ENCODE measurements at places on chromosomes 7 and 10. TPM values are rescaled to one million over a fixed set of nuclear protein-coding genes. Genes with fewer than 3 reads are reported as not detected.

The PLPP4 gene
- total RNA-seq, result not detected

DNA sequence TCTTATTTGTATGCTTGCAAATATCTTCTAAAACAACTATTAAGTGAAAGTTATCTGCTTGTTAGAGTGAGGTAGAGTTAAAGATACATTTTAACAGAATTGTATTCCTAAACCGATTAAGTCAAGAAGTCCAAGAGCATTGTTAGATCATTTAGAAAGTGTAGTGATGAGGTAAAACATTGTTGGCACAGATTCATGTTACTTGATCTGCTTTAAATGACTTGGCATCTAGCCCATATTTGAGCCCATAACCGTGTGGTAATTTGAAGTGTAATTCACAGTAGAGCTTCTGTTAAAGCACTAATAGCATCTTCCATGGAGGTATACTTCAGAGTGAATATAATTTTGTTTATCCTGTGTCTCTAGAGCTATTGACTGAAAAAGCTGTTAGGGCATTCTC is 62.1 kb downstream of the PTEN start:
- H3K27me3 ChIP-seq, result no peaks in the 10 kb centered on the region
- peaks cover 4% of the 10 kb centered on the region for H3K4me1 ChIP-seq
- no peak for DNase-seq
- no peaks in the 10 kb centered on the region for H3K36me3 ChIP-seq
- H3K27ac ChIP-seq, result no peak overlapping the region

The TMED4 gene
- total RNA-seq, result 62.2 TPM

DNA sequence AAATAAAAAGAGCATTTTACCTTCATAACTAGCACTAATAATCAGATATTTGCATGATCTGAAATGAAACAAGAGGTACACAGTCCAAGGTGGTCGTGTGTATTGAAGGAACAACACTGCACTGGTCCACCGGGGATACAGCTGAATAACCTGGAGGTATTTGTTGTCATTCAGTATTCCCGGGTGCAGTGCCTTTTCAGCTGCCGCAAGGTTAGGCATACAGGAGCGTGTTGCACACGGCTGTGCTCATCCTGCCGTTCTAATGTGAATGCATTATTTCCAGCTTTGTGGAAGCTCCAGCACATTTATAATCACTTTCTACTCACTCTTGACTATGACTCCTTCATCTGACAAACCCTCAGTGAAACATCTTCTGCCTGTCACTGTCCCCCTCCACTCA is 377.8 kb downstream of the GFRA1 start:
- DNase-seq, result no peak
- H3K4me3 ChIP-seq, result no peak overlapping the region
- H3K36me3 ChIP-seq, result no peaks in the 10 kb centered on the region
- H3K27ac ChIP-seq, result no peak overlapping the region
- no peaks in the 10 kb centered on the region for H3K27me3 ChIP-seq

The COL28A1 gene
- 3.2 TPM for total RNA-seq

DNA sequence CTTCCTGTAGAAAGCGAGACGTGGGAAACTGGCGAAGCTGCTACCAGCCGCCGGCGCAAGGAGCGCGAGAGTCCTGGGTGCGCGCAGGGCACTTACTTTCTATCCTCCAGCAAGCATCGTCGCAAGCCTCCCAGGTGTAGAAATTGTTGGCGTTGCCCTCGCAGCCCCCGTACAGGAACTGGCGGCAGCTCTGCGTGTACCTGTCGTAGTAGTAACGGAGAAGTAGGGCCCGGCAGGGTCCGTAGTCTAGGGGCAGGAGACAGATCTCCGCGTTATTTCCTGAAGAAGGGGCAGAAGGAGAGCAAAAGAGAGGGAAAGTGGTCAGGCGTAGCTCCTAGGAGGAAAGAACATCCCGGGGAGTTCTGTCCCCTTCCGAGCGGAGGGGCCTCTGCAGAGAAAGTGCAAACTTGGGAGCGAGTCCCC is 501 bp downstream of the TFPI2 start:
- H3K27me3 ChIP-seq, result no peaks in the 10 kb centered on the region
- H3K27ac ChIP-seq, result no peak overlapping the region
- DNase-seq, result no peak
- no peaks in the 10 kb centered on the region for H3K4me1 ChIP-seq

The VSIR gene
- 123 TPM for total RNA-seq

DNA sequence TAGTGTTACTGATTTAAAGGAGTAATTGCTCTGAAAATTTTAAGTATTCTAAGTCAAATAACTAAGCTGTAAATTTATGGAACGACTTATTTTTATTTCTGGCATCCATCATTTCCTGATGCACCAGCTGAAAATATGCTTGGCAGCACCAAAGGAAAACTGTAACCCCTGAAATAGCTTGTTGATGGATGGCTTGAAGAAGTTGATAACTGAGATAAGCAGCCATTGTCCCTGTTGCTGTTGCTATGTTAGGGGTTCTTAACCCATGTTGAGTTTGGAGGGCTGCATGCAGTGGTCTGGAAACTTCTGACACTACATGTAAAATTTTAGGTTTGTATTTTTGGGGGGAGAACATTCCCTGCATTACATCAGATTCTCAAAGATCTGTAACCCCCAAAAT is 30.6 kb downstream of the RPA3 start:
- no peaks in the 10 kb centered on the region for H3K27me3 ChIP-seq
- no peaks in the 10 kb centered on the region for H3K36me3 ChIP-seq
- H3K4me1 ChIP-seq, result peaks cover 3% of the 10 kb centered on the region
- peak overlapping the region; percentile 40 for H3K27ac ChIP-seq
- peak overlapping the region; percentile 30 for H3K4me3 ChIP-seq

The ENTPD1 gene
- total RNA-seq, result 110 TPM

DNA sequence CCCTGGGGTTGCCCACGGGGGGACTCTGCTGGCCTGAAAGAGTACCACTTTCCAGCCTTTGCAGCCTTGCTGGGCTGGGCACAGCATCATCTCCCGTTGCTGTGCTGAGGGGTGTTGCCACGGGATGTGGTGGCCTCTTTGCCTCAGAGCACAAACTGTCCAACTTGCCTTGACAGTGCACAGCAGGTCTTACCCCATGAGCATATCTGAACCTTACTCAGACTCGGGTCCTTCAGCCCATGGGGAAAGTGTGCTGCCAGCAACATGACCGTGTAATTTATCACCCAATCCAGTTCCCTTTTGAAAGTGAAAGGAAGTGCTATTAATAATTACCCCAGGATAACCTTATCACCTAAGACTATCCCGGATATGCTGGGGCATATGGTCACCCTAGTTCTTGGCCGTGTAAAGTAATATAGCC is 46.8 kb downstream of the TBXAS1 start:
- no peak overlapping the region for H3K4me3 ChIP-seq
- no peak for DNase-seq
- H3K27ac ChIP-seq, result no peak overlapping the region
- H3K36me3 ChIP-seq, result no peaks in the 10 kb centered on the region
- H3K4me1 ChIP-seq, result no peaks in the 10 kb centered on the region

The NEUROD6 gene
- total RNA-seq, result not detected

The CC2D2B gene
- 11.8 TPM for total RNA-seq

DNA sequence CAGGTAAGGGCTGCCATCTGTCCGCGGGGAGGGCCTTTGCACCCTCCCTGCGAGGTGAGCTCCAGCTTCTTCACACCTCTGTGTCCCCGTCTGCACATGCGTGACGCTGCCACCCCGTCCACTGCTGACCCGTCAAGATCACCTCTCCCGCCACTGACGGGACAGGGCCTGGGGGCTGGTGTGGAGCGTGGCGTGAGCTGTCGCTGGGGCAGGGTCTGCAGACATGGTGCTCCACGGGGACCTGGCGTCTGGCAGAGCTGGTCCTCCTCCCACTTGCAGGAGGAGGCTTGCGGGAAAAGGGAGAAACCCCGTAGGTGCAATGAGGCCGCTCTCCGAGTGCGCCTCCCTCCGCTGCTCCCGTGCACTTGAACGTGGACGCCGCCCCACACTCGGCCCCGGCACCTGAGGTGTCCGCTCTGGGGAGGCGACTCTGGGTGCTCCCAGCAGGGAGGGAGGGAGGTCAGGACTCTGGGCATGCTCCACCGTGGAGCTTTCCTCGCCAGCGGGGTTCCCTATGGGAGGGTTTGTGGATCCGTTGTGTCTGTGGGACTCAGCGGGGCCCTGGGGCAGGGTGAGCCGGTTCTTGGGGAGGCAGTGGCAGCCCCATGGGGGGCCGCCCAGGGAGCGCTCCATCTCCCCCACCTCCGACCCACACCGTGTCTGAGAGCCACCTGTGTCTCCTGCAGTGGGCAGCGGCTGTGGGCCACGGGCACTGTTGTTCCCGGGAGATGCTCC is 17.6 kb upstream of the DPYSL4 start:
- DNase-seq, result peak; percentile 31
- H3K4me3 ChIP-seq, result no peak overlapping the region
- no peak overlapping the region for H3K27ac ChIP-seq

- peaks cover 22% of the 10 kb centered on the region for H3K4me1 ChIP-seq
- no peak for DNase-seq
- no peaks in the 10 kb centered on the region for H3K36me3 ChIP-seq
- no peak overlapping the region for H3K27ac ChIP-seq
- H3K4me3 ChIP-seq, result no peak overlapping the region
- no peaks in the 10 kb centered on the region for H3K27me3 ChIP-seq
Observed at GRCh38 chr7:137936509-137937201, 65.2 kb downstream of the CREB3L2 start.

DNA sequence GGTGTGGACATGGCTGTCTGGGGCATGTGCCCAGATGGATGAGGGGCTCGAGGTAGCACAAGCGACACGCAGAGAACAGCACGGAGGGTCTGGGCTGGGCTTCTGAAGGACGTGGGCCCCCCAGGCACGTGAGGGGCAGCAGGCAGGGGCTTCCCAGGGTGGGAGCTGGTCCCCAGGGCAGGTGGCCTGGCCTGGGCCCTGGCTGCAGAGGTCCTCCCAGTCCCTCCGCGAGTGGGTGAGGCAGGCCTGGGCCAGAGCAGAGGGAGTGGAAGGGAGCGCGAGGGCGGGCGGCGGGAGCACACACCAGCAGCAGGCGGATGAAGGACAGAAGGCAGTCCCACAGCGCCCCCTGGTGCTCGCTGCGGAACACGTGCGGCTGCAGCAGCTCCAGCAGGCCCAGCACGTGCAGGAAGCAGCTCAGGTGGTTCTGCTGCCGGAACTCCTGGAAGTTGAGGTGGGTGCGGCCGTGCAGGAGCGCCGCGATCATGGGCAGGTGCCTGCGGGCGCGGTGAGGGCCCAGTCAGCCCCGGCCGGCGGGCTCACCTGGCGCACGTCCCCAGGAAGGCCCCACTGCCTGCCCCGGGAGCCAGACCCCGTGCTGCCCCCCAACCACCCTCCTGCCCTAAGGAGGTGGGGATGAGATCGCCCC is 14.7 kb upstream of the MICALL2 start:
- H3K4me3 ChIP-seq, result no peak overlapping the region
- H3K27ac ChIP-seq, result no peak overlapping the region
- H3K27me3 ChIP-seq, result no peaks in the 10 kb centered on the region
- no peaks in the 10 kb centered on the region for H3K4me1 ChIP-seq
- DNase-seq, result peak; percentile 92

- H3K27ac ChIP-seq, result no peak overlapping the region
- no peak for DNase-seq
- no peaks in the 10 kb centered on the region for H3K36me3 ChIP-seq
- H3K4me1 ChIP-seq, result no peaks in the 10 kb centered on the region
- H3K4me3 ChIP-seq, result no peak overlapping the region
Observed at GRCh38 chr7:114660126-114660486, 245.5 kb downstream of the FOXP2 start.

GRCh38 chr7:131072505-131073091 is 255.1 kb upstream of the MKLN1 start:
- peaks cover 8% of the 10 kb centered on the region for H3K4me1 ChIP-seq
- H3K27ac ChIP-seq, result peak overlapping the region; percentile 45
- no peaks in the 10 kb centered on the region for H3K36me3 ChIP-seq
- no peaks in the 10 kb centered on the region for H3K27me3 ChIP-seq
- no peak overlapping the region for H3K4me3 ChIP-seq

DNA sequence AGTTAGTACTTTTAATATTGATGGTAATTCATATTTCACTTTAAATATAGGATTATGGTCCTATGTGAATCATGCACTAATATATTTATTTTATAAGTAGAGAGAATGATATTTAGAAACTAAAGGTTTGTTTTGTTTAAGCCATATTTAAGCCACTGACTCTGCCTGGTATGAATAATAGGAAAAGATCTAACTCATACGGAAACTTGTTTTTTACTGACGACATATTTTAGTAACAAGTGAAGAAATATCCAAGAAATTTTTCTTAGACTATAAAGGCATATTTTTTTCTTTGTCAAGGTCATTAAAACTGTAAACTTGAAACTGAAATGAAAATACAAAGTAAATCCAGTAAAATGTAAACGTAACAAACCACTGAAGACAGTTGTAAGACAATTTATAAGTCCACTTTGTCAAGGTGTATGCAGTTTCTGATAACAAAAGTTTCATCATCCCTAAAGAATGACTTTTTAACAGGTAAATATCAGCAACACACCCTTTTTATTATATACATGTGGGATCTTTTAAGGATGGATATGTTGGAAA is 147.1 kb downstream of the PHF14 start:
- no peaks in the 10 kb centered on the region for H3K4me1 ChIP-seq
- no peaks in the 10 kb centered on the region for H3K36me3 ChIP-seq
- no peaks in the 10 kb centered on the region for H3K27me3 ChIP-seq
- H3K4me3 ChIP-seq, result no peak overlapping the region

DNA sequence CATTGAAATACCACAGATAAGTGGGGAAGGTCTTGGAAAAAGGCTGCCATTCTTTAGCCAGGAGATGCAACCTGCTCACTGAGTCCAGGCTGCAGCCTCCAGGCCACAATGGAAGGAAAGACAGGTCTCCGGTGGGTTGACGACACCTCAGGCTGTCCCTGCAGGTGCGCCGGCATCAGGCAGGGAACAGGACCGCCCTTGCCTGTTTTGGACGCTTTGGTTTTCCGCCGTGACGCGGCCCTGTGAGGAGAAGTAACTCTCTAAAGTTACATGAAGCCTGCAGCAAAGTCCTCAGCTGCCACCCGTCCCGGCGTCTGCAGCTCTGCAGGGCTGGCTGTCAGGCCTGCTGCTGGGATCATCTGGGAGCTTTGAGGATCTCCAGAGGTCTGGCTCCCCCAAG is 147.0 kb downstream of the WDR37 start:
- H3K27me3 ChIP-seq, result no peaks in the 10 kb centered on the region
- H3K36me3 ChIP-seq, result no peaks in the 10 kb centered on the region
- H3K4me3 ChIP-seq, result no peak overlapping the region
- H3K4me1 ChIP-seq, result no peaks in the 10 kb centered on the region
- H3K27ac ChIP-seq, result no peak overlapping the region
- DNase-seq, result no peak

- no peaks in the 10 kb centered on the region for H3K36me3 ChIP-seq
- peak; percentile 80 for DNase-seq
- peak overlapping the region; percentile 97 for H3K27ac ChIP-seq
- no peak overlapping the region for H3K4me3 ChIP-seq
Observed at GRCh38 chr10:88979153-88979562, 11.4 kb upstream of the FAS start.

GRCh38 chr10:15225511-15225910 is 57.0 kb upstream of the NMT2 start:
- no peaks in the 10 kb centered on the region for H3K4me1 ChIP-seq
- H3K27ac ChIP-seq, result no peak overlapping the region
- no peaks in the 10 kb centered on the region for H3K27me3 ChIP-seq
- H3K36me3 ChIP-seq, result no peaks in the 10 kb centered on the region

The BTAF1 gene
- total RNA-seq, result 45.2 TPM

Data from aorta (tissue), 5 donors.